ENCODE measurements at places on chromosomes 3 and 15.

DNA sequence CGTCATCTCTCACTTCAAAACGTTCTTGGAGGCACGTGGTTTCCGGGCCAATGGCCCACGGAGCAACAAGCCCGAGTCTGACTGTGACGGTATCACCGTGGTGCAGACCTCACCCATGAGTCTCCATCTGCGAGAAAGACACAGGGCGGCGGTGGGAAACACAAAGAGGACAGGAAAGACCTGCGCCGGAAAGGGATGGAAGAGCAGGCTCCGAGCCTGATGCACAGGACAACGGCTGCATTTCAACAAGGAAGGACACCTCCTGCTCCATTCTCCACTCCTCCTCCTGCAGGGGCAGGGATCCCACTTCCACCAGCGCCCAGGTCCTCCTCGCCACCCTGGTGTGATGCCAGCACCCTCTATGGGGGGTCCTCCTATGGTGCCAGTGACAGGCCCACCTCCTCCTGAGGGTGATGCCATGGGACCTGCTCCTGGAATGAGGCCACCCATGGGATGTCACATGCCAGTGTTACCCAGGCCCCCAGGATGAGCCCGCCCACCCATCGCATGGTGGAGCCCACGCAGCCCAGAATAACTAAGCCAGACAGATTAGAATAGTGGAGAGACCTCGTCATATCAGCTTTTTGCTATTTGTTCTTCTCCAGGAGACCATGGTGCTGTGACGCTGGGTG lies 73.0 kb upstream of the PCSK6 start:
- DNase-seq: no peak

DNA sequence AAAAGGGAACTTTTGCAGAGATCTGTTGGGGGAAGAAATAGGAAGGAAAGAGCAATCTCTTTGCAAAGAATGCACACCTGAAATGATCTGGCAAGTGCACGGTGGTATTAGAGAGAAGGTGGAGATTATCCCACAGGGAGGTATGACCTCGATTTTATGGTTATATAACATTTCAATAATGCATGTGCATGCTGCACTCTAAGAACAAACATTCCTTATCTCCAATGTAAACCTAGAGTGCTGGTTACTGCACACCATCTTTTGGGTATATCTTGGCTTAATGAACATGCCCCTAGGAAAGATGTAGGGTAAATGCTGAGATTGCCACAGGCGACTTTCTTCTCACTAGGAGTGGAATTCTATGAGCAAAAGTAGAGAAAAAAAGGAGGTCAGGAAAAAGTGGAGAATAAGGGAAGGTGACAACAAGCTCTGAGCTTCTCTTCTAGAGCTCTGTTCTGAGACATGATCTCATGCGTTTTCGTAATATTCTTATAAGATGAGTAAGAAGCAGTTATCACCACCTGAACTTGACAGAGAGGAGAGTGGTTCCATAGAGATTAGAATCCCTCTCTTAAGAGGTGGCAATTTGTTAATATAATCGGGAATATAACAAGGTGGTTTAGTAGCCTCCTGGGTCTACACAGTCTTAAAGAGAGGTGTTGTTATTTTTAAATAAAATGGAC lies 117.5 kb upstream of the TMC3 start:
- no peak for DNase-seq

DNA sequence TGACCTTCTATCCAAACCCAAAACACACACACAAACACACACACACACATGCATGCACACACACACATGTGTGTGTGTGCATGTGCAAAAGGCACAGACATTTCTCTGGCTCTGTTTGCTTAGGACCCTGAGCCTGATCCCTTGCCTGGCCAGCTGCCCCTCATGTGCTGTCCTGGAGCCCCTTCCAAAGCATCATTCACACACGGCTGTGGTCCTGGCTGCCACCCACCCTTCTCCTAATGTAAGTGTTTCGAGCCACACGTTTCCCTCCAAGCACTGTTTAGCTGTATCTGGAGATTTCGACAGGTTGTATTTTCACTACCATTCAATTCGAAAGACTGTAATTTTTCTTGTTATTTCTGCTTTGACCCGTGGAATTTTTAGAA lies 45.8 kb upstream of the KLF13 start:
- DNase-seq: no peak

DNA sequence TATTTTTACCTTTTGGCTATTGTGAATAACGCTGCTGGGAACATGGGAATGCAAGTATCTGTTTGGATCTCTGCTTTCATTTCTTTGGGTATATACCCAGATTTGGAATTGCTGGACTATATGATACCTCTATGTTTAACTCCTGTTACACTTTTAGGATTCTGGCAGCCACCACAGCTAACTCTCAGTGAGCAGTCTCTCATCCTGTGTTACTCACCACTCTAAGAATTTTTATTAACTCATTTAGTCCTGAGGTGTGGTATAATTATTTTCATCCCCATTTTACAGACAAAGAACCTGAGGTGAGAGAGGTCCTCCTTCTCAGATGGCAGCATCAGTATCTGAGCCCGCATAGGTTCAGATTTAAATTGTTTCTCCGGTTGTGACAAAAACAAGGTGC lies 1.1 kb downstream of the SPATA12 start:
- no peak for DNase-seq

DNA sequence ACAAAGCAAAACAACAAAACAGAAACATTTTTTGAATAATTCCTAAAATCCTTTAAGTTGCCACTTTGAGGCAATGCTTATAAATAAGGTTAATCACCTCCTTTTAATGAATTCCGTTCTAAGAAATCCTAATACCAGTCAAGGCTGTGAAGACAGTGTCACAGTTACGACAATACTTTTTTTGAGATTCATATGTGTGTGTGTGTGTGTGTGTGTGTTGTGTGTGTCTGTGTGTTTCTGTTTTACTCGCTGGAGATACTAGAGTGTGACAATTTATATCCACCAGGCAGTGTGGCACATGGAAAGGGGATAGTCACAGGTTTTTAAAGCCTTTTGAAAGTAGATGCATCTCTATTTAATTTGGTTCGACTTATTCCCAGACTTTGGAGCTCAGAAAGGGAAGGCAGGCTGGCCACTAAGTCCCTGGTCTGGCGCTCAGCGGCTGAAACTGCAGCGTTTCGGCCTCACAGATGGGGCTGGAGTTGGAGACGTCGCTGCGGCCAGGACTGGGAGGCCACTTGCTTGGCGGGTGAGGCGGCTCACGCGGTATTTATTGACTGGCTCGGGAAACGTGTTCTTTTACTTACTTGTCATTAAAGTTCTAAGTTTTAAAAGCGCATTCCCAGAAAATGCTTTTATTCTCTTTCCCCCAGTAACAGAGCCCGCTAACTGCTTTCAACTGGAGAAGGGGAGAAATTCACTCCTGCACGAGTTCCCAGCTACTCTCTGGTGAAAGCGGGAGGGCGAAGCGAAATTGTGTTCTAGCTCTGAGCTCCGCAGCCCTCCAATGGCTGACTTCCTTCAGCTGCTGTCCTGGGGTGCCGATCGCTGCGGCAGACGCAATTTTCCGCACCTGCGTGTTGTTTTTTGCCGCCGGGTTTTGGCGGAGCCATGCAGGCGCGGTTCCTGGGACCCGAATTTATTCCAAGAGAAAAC lies 13.7 kb downstream of the ZIC1 start:
- no peak for DNase-seq

GRCh38 chr15:49452595-49452994 lies 29.6 kb downstream of the FGF7 start:
- DNase-seq: no peak

DNA sequence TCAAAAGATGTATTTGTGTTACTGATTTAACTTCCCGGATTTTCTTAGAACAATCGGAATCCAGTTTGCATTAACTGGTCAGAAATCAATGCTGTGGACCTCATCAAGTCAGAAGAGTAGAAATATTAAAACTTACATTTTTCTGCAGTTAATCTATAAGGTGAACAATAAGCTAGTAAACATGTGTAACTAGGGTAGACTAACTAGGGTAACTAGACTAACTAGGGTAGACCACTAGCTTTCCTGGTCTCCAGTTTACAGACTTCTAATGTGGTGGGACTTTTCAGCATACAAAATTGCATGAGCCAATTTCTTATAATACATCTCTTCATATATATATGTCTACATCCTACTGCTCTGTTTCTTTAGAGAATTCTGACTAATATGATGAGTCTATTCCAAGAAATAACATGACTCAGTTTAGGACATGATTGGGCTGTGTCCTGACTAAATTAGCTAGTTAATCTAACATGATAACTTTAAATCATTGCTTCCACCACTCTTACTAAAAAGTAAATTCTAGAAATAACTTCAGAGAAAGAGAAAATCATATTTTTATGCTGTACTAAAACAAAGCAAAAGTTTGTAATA lies 5.3 kb downstream of the PLSCR2 start:
- DNase-seq: no peak

DNA sequence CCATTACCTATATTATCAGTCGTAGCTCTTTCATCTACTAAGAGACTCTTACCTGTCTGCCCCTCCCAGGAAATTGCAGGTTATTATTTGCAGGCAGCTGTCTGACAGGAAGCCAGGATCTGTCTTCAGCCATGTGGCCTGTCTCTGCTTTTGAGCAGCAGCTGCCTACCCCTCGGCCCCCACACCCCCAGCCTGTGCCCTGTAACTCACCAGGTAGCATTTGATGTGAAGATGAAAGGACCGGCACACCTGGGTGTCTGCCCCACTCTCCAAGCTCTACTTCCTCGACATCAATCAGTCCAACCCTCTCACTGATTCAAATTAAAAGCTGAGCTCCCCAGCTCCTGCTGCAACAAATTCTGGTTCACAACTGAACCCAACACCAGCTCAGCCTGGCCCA lies 197.2 kb upstream of the CTNNB1 start:
- DNase-seq: no peak

DNA sequence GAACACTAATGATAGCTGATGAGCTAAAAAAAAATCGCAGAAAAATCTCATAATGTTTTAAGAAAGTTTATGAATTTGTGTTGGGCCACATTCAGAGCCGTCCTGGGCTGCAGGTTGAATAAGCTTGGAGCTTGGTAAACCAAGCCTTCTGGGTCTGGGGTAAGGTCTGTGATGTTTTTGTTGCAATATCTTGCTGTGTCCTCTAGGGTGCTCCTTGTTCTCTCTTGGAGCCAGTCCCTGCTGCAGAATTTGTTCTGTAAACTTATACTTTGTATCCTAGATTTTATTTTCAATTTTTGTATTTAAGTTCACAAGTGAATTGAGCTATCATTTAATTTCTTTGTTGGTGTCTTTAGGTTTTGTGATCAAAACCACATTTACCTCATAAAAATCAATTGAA lies 143.7 kb downstream of the NR1D2 start:
- DNase-seq: peak; percentile 31

- no peak for DNase-seq
These were observed 61.4 kb upstream of the POLG start for GRCh38 chr15:89395996-89396395.

- DNase-seq: no peak
These were observed 28.1 kb downstream of the ITGB5 start for GRCh38 chr3:124859025-124859424.

DNA sequence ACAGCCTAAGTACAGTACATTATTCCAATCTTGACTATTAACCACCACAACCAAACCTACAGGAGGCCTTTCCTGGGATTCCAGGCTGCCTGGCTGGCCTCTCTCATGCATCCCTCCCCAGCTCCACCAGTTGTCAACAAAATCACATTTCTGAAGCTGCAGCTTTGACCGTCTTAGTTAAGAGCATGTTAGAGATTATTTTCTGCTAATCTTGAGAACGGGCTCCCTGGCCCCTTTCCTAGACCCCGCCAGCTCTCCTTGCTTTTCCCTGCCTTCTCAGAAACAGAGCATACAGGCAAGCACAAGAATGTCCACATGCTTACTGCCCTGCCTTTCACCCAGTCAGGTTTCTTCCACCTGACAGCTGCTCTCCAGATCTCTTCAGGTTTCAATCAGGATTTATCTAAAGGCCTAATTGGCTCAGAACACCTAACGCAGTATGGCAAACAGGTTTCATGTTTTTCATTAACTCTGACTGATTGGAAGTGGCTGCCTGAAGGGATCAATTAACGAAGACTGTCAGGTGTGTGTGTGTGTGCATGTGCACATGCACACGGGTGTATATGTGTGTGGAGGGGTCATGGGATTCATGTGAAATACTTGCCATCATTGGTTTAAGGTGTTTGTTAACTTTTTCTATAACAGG lies 12.3 kb downstream of the KY start:
- DNase-seq: no peak

- DNase-seq: peak; percentile 51
These were observed 32.4 kb upstream of the CDV3 start for GRCh38 chr3:133540896-133541674.

- DNase-seq: no peak
These were observed 11.0 kb downstream of the CCRL2 start for GRCh38 chr3:46417841-46418611.

- DNase-seq: no peak
These were observed 86.7 kb upstream of the SNRPA1 start for GRCh38 chr15:101381671-101382212.
